Activated CD4-positive, alpha-beta T cell treated with anti-CD3 and anti-CD28 coated beads, Interleukin-2, amount 10 ng/mL, durations not matched to agents 24 days and 14 days (primary cell): ENCODE measurements at places on chromosomes 7 and 10. TPM values are rescaled to one million over a fixed set of nuclear protein-coding genes. Genes with fewer than 3 reads are reported as not detected.

The KEL gene
- 0.12 and 0.37 TPM in 2 replicates for total RNA-seq

The RBP4 gene
- not detected in 2 replicates for total RNA-seq

The AGR2 gene
- total RNA-seq: not detected in 2 replicates

The NFE2L3 gene
- 67.8 and 68.7 TPM in 2 replicates for total RNA-seq

The HOXA5 gene
- total RNA-seq: not detected in 2 replicates

The UBE3C gene
- total RNA-seq: 89.9 and 95.4 TPM in 2 replicates

The C7orf33 gene
- total RNA-seq: not detected in 2 replicates

The GNAT3 gene
- not detected in 2 replicates for total RNA-seq

The SPRN gene
- not detected in 2 replicates for total RNA-seq

The TCAF2 gene
- total RNA-seq: 32.8 and 34.7 TPM in 2 replicates

- H3K27ac ChIP-seq: no peak overlapping the region
- H3K4me3 ChIP-seq: no peak overlapping the region
- DNase-seq: no peak
These were observed 106.4 kb upstream of the TCF7L2 start for GRCh38 chr10:112843623-112844022.

DNA sequence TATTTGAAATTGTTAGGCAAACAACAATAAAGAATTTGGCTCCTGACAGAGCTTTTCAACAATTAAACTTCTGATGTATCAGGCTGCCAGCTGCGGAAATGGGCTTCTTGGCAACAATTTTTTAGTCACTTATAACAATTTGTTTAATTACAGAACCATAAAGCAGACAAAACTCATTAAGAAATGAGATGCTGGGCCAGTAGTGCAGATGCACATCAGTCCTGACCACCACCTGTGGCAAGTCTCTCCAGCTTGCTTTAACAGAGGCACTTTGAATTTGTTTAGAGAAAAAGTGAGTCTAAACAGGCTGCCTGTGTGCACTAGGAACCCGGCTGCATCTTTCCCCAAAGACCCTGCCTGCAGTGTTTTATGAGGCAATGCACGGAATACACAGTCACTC, 1124.4 kb downstream of the NXPH1 start:
- H3K4me3 ChIP-seq: no peak overlapping the region
- no peaks in the 10 kb centered on the region for H3K4me1 ChIP-seq
- no peaks in the 10 kb centered on the region for H3K36me3 ChIP-seq
- H3K27ac ChIP-seq: no peak overlapping the region

DNA sequence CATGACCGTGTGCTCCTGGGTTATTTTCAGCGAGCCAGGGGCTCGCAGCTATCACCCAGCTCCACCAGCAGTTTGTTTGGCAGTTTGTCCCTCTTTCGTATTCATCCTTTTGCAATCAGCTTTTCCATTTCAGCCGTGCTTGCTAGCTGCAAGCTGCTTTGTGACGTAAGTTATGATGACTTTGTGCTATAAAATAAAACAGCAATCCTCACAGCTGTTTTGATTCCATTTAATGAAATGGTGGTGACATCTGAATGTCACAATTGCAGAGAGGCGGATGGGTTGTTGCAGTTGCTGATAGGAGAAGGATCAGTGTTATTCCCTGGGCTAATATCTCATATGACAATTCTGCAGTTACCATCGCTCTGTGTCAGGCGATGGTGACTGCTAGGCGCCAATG, 251.7 kb downstream of the SNX10 start:
- H3K27me3 ChIP-seq: peaks cover 24% of the 10 kb centered on the region
- no peaks in the 10 kb centered on the region for H3K4me1 ChIP-seq
- DNase-seq: no peak
- no peak overlapping the region for H3K27ac ChIP-seq
- no peak overlapping the region for H3K4me3 ChIP-seq

DNA sequence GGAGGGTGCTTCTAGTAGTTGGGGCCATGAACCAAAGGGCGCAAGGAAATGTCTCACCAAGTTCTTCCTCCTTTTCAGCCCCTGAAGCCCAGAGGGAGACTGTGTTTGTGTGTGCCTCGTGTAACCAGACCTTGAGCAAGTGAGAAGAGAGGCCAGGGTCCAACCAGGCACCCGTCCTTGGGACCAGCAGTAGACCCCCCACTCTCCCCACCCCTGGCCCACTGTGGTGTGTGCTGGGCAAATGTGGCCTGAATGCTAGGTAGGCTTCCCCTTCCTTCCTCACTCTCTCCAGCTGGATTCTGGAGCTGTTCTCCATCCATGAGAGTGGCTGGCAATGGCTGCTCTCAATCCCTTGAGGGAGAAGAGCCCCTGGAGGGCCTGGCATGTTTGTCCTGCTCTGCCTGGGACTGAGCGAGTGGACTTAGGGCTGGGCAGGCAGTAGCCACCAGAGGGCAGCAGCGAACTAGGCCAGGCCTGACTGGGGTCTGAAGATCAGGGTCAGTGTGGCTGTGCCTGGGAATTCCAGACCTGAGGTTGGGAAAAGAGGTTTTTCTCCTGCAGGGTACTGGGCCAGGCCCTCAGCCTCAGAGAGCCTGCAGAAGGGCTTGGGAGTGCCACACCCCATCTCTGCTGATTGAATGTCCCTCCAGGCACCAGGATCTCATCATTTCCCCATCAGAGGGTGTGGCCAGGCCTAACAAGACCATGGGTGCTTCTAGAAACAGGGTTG, 12.5 kb downstream of the SFRP5 start:
- peaks cover 42% of the 10 kb centered on the region for H3K36me3 ChIP-seq
- no peak overlapping the region for H3K27ac ChIP-seq
- no peaks in the 10 kb centered on the region for H3K4me1 ChIP-seq
- H3K27me3 ChIP-seq: no peaks in the 10 kb centered on the region
- no peak overlapping the region for H3K4me3 ChIP-seq

DNA sequence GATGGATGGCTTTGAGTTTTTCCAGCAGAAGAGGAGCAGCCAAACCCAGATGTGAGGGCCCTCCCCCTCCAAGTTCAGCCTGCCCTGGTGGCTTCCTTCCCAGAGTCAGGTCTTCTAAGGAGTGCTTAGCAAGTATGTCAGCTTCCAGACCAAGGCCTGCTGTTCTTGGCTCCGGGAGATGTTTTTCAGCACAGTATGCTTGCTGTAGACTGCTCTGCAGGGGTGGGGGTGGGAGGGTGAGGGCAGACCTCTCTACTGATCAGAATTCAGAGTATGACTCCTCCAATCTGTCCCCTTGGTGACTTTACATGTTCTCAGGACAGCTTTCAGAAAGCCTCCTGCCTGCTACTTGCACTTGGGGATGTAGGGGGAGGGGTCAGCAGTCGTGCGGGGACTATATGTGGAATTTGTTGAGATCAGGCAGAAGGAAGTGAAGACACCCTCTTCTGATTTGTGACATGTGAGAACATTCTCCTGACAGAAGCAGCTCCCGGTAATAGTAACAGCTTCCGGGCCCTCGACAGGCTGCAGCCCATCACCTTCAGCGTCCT, 516.4 kb upstream of the ZMIZ1 start:
- H3K36me3 ChIP-seq: no peaks in the 10 kb centered on the region
- no peak for DNase-seq
- peaks cover 3% of the 10 kb centered on the region for H3K4me1 ChIP-seq

DNA sequence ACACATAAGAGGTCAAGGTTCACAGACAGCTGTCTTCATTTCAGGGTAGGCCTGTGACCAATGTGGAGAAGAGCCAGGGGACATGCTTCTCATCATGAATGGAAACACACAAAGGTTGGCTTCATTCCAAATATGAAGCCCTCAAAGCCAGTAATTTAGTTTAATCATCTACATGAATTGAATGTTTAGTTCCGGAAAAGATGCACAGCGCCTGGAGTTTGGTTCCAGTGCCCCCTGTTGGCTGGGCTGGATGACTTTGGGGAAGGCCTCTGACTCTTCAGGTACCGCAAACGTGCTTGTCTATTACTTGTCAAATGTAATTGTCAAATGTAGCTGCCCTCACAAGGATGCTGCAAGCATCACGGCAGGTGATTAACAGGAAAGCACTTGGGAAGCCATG, 130.7 kb downstream of the ADRA2A start:
- H3K4me1 ChIP-seq: no peaks in the 10 kb centered on the region
- H3K27me3 ChIP-seq: peaks cover 3% of the 10 kb centered on the region
- H3K36me3 ChIP-seq: no peaks in the 10 kb centered on the region
- no peak overlapping the region for H3K4me3 ChIP-seq
- peak; percentile 68 for DNase-seq
- H3K27ac ChIP-seq: no peak overlapping the region

DNA sequence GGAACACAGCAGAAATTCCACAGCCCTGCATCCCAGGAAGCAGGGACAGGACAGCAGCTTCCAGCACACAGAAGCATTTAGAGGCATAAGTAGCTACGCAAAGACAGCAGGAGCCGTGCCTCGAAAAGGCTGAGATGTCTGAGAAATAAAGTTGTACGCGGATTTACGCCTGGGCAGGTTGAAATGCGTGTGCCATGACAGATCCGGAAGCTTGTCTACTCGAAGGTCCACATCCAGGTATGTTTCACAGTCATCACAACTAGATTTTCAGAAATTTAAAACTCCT, 26.1 kb downstream of the DIP2C start:
- no peaks in the 10 kb centered on the region for H3K4me1 ChIP-seq
- H3K27ac ChIP-seq: no peak overlapping the region
- no peaks in the 10 kb centered on the region for H3K36me3 ChIP-seq
- no peaks in the 10 kb centered on the region for H3K27me3 ChIP-seq
- DNase-seq: no peak

- H3K4me3 ChIP-seq: no peak overlapping the region
- no peak overlapping the region for H3K27ac ChIP-seq
- H3K27me3 ChIP-seq: no peaks in the 10 kb centered on the region
These were observed 197.7 kb upstream of the POT1 start for GRCh38 chr7:125127304-125127703.

DNA sequence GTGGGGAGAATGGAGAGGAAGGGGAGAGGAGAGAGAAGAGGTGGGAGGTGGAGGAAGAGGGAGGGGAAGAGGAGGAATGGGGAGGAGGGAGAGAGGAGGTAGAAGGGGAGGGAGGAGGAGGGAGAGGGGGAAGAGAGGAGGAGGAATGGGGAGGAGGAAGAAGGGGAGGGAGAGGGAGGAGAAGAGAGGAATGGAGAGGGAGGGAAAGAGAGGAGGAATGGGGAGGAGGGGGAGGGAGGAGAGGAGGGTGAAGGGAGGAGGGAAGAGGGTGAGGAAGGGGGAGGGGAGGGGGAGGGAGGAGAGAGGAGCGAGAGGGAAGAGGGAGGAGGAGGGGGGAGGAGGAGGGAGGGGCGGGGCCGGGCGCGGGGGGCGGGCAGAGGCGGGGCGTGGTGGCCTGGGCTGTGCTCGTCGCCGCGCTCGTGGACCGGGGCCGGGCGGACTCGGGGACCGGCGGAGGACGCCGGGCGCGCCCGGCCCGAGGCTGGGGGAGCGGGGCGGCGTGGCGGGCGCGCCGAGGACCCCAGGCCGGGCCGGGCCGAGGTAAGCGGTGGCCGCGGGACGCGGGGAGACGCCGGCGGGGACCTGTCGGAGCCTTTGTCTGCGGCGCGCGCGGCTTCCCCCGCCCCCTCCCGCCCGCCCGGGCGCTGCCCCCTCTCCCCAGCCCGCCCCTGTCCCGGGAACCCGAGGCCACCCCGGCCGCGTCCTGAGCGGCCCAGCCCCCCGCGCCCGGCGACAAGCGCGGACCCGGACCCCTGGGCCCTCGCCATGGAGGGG, at the start of gene SLC29A4:
SLC29A4 (plus strand) TSS at position 401 of the 774 bp plus-strand sequence. CDS start 4,874 bp downstream, outside the sequence.
- no peak within 1 kb of the TSS for H3K27ac ChIP-seq
- peak; percentile 68 for DNase-seq
- no peaks in the 10 kb centered on the region for H3K36me3 ChIP-seq
- peaks cover 17% of the 10 kb centered on the region for H3K27me3 ChIP-seq
- no peak within 1 kb of the TSS for H3K4me3 ChIP-seq
